Endothelial cell of umbilical vein (primary cell): ENCODE measurements at places on chromosomes 11 and 22. TPM values are rescaled to one million over a fixed set of nuclear protein-coding genes. Genes with fewer than 3 reads are reported as not detected.

UCP3 gene
- total RNA-seq, result 1.3 and 1.4 TPM in 2 replicates

OR4A16 gene
- total RNA-seq, result not detected in 2 replicates

TRIM48 gene
- not detected in 2 replicates for total RNA-seq

PTPN5 gene
- total RNA-seq, result not detected in 2 replicates

THY1 gene
- 0.75 TPM in 1 of 2 replicates, not detected in the other for total RNA-seq

PIH1D2 gene
- 1.3 and 1.8 TPM in 2 replicates for total RNA-seq

KRTAP5-10 gene
- not detected in 2 replicates for total RNA-seq

ROBO4 gene
- 464 and 474 TPM in 2 replicates for total RNA-seq

SLC17A6 gene
- total RNA-seq, result not detected in 2 replicates

BCO2 gene
- 1.4 and 1.9 TPM in 2 replicates for total RNA-seq

POLD4 gene
- total RNA-seq, result 50.1 and 66.9 TPM in 2 replicates

CBLIF gene
- not detected in 2 replicates for total RNA-seq

BRSK2 gene
- 0.20 and 0.39 TPM in 2 replicates for total RNA-seq

GRCh38 chr11:80103142-80103859 lies 662.5 kb upstream of the TENM4 start:
- H3K27me3 ChIP-seq, result no peaks in the 10 kb centered on the region
- no peak overlapping the region for H3K27ac ChIP-seq
- H3K4me3 ChIP-seq, result no peak overlapping the region
- no peaks in the 10 kb centered on the region for H3K4me1 ChIP-seq
- DNase-seq, result no peak

DNA sequence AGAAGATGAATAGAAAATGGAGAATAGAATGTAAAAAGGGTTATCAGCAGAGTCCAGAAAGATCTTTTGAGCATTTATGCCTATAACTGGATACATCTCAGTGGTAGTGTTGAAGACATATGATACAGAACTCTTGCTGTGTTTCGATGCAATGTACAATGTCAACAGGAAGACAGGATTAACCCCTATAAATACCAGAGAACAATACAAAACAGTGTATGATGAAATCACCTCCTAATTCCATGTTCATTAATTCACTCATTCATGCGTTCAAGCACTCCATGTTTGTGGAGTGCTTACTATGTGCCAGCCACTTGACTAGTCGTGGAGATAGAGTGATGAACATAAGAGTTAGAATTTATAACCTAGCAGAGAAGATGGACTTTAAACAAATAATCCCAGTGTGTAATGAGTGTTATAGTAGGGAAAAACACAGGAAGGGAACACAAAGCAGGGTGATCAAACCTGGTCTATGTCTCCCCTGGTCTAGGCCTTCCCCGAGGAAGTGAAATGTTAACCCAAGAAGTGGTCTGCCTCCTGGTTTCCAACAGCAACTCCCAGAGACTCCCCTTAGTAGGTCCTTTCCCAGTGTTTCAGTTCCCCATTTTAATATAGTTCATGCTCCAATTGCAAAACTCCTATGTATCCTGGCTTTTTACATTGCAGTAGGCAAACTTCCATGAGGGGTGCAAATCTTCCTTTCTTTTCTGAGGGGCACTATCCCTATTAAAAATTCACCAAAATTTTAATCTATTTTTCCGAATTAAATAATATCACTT lies 9.1 kb upstream of the SESN3 start:
- H3K27ac ChIP-seq, result no peak overlapping the region
- H3K4me1 ChIP-seq, result no peaks in the 10 kb centered on the region
- H3K36me3 ChIP-seq, result no peaks in the 10 kb centered on the region
- no peak overlapping the region for H3K4me3 ChIP-seq
- no peak for DNase-seq

- no peak overlapping the region for H3K27ac ChIP-seq
- no peaks in the 10 kb centered on the region for H3K27me3 ChIP-seq
- no peak overlapping the region for H3K4me3 ChIP-seq
- no peaks in the 10 kb centered on the region for H3K4me1 ChIP-seq
- no peak for DNase-seq
These were observed 49.9 kb downstream of the BIRC2 start for GRCh38 chr11:102396708-102397563.

- peaks cover 6% of the 10 kb centered on the region for H3K36me3 ChIP-seq
- no peak for DNase-seq
- H3K4me3 ChIP-seq, result no peak overlapping the region
These were observed 39.3 kb upstream of the COMT start for GRCh38 chr22:19902245-19902715.

GRCh38 chr11:75147191-75147874 lies 3.6 kb upstream of the SLCO2B1 start:
- no peak overlapping the region for H3K4me3 ChIP-seq
- DNase-seq, result no peak
- H3K27me3 ChIP-seq, result peaks cover 24% of the 10 kb centered on the region
- H3K4me1 ChIP-seq, result peaks cover 16% of the 10 kb centered on the region

DNA sequence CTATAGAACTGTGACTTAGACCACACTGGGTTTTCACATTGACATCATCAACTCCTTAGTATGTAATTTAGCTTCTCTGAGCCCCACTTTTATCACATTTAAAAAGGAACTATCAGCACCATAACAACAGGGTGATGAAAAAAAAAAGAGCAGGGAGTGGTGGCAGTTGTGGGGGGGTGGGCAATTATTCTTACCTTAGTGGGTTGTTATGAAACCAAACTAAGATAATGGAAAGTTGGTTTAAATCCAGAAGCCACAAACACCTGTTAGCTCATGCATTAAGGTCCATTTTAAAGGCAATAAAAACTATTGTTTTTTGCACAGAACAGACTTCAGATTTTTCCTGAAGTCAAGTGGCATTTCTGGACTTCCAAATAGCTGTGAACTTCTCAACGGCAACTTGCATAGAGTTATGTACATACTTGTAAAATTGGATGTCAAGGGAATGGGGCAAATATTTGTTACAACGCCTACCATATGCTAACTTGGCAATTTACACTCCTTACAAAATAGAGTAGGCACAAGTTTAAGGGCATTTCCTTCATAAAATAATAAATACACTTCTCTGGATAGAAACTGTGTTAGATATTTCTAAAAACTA lies 793.6 kb downstream of the DLG2 start:
- no peak overlapping the region for H3K4me3 ChIP-seq
- no peaks in the 10 kb centered on the region for H3K27me3 ChIP-seq
- H3K27ac ChIP-seq, result no peak overlapping the region
- H3K4me1 ChIP-seq, result no peaks in the 10 kb centered on the region

- no peak overlapping the region for H3K27ac ChIP-seq
- no peaks in the 10 kb centered on the region for H3K4me1 ChIP-seq
- no peaks in the 10 kb centered on the region for H3K36me3 ChIP-seq
- H3K27me3 ChIP-seq, result peaks cover 2% of the 10 kb centered on the region
These were observed 76.2 kb downstream of the SNX19 start for GRCh38 chr11:130839981-130840666.

DNA sequence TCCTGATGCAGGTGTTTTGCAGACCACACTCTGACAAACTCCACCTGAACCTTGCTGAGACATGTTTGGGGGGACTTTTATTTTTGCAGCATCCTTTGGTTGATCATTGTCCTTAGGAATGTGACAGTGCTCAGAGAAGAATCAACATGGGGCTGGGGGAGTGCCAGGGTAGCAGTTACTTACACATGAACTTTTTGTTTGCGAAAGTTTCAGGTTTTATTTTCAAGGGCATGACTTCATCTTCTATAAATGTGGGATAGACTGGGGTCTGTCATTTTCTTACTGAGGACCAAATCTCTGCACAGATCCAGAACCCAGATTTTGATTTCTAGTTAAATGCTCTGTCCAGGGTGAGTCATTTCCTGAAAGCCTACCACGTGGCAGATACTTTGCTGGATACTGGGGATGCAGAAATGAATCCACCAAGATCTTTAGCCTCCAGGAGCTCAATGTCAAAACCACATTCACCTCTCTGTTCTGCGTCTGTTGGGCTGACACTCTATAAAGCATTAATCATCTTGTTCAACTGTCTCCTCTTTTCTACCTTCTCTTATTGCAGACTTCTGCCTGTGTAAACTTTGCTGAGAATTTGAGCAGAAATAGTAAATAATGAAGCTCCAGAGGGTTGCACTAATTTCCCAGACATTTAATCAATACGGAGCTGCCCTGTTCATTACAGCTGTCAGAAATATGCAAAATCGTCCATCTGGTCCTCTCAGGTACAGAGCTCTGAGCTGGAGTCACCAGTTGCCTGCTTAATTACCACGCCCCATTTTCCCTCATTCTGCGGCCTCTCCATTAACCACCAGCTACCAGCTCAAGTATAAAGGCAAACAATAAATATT lies 387.9 kb downstream of the MIAT start:
- H3K27ac ChIP-seq, result no peak overlapping the region
- H3K36me3 ChIP-seq, result no peaks in the 10 kb centered on the region
- peaks cover 6% of the 10 kb centered on the region for H3K4me1 ChIP-seq
- H3K27me3 ChIP-seq, result peaks cover 6% of the 10 kb centered on the region
- H3K4me3 ChIP-seq, result no peak overlapping the region

DNA sequence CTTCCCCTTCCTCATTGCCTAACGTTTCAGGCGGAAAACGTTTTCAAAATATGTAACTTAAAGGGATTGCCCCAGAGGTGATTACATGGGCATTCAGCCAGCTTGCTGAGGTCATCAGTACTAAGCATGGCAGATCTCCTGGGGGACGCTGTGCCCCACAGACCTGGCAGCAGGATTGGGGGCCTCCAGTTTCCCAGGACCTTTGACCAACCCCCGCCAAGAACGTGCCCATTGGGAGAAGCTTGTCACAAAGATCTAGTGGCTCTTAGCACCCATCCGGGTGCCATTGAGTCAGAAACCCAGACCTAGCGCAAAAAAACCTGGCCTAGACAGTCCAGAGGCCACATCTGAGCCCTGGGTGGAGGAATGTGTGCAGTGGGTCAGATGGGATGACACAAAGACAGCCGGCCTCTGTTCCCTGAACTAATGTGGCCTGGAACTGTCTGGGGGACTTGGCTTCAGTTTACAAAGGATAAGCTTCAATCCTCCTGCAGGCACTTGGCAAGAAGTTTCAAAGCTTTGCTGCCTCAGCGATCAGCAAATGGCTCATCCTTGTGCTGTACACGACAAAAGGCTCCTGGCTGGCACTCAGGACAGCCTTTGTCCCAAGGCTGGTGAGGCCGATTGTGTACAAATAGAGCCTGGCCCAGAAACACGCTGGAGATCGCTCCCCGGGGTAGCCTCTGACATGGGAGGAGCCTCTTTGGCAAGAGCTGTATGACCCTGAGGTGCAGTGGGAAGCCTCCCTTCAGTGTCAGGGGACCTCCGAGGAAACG lies 9.5 kb downstream of the C1QTNF6 start:
- peak; percentile 65 for DNase-seq
- no peak overlapping the region for H3K4me3 ChIP-seq
- H3K4me1 ChIP-seq, result peaks cover 30% of the 10 kb centered on the region

- DNase-seq, result no peak
- H3K4me3 ChIP-seq, result no peak within 1 kb of the TSS
- no peak within 1 kb of the TSS for H3K27ac ChIP-seq
- H3K36me3 ChIP-seq, result no peaks in the 10 kb centered on the region
- H3K4me1 ChIP-seq, result peaks cover 7% of the 10 kb centered on the region
These were observed at the start of gene ALX4 for GRCh38 chr11:44309478-44310205. Gene ALX4 (minus strand): TSS chr11:44310139. CDS start chr11:44310062, 77 bp downstream.

DNA sequence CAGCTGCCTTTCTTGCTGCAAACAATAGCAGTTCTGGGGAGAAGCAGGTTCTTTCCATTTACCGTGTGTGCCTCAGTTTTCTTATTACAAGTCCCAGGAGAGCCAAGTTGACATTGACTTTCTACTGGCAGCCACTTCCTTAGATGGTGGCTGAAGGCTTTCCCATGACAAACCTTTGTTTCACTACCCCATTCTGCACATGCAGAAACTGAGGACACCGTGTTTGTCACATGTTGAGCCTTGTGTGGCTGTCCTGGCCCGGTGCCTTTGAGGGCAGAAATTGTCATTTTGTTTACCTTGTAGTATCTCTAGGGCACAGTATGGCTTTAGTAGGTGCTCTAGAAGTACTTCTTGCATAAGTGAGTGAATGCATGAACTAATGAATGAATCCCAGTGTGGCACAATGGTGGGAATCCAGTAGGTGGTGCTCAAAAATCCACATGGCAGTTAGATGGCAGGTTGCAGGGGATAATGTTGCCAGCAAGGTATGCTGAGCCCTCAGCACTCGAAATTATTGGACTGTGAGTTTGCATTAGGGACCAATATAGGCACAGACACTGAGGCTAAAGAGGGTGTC lies 101.6 kb downstream of the CSNK2A3 start:
- H3K4me1 ChIP-seq, result no peaks in the 10 kb centered on the region
- H3K27ac ChIP-seq, result no peak overlapping the region
- no peaks in the 10 kb centered on the region for H3K27me3 ChIP-seq
- no peak overlapping the region for H3K4me3 ChIP-seq
- no peaks in the 10 kb centered on the region for H3K36me3 ChIP-seq
- no peak for DNase-seq

DNA sequence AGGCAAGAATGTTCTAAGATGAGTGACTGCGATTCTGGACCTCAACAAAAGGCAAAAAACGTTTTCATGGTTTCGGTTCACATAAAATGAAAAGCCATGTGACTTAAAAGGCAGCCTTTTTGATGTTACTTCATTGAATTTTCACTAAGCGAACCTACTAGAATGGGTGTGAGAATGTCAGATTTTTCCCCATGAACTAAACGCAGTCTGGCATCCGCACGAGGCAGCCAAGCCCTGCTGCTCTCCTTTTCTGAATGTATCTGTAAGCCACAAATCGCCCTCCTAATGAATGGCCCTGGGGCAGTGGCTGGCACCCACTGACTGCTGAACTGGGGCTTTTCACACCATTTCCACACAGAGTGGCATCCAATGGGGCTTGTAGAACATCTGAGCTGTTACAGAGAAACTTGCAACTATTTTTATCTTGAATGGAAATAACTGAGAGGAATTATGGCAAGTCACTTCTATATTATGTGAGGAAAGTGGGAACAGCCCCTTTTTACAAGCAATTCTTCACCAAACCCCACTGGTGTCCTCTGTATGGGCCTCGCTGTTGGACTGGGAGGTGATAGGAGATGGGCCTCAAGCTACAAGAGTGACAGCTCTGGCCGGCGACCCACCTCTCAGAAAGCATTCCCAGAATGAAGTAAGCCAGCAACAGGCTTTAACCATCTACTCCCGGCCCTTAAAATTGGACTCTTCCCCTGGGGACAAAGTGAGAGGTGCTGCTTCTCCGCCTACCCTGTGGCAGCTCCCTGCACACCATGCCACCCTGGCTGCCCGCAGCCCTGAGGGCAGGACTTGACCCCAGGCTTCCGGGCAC lies 29.4 kb downstream of the PPP2R1B start:
- DNase-seq, result no peak
- H3K27ac ChIP-seq, result peak overlapping the region; percentile 85
- H3K4me1 ChIP-seq, result peaks cover 59% of the 10 kb centered on the region
- no peaks in the 10 kb centered on the region for H3K27me3 ChIP-seq
- no peak overlapping the region for H3K4me3 ChIP-seq
